ENCODE measurements at places on chromosomes 11 and 22.

DNA sequence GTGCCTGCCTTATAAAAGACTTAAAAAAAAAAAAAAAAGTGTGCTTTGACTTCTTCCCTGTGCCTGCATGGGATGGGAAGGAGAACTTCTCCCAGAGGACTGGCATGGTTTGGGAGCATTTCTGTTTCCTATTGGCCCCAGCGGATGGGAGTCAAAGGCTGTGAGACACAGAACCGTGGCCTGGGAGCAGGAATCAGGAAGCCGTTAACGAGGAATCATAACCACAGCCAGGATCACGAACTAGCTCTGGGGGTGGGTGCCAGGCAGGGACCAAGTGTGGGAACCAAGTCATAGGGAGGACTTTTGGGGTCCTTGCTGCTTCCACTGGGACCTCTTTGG, 526 bp downstream of the C1QTNF6 start:
- DNase-seq = no peak

- no peak for DNase-seq
Observed at GRCh38 chr11:125128450-125128849, 17.0 kb upstream of the TMEM218 start.

- DNase-seq = no peak
Observed at GRCh38 chr22:46451741-46452140, 85.7 kb downstream of the CELSR1 start.

DNA sequence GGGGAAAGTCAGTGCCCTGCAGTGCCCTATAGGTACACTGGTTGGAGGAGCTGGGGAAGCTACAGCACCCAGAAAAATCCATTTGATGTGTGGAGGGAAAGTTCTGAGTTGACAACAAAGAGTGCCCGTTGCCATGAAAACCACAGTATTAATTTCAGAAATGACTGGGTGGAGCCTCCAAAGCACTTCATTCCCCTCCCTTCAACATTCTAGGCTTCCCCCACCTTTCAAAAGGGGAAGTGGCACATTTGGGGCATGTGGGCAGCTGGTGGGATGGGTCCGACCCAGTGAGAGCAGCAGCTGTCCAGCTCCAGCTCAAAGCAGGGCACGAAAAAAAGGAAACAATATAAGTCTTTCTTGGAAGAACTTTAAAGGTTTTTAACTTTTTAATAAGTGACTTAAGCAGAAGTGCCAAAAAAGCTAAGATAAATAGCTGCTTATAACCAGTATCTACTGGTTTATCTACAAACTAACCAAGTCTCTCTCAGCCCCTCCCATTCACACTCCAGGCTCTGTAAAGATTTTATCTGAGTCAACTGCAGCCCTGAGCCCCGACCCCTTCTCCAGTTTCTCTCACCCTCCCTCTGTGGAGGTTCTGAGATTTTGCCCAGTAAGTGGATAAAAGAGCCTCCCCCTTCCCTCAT, 9.0 kb upstream of the AHNAK start:
- DNase-seq = no peak

DNA sequence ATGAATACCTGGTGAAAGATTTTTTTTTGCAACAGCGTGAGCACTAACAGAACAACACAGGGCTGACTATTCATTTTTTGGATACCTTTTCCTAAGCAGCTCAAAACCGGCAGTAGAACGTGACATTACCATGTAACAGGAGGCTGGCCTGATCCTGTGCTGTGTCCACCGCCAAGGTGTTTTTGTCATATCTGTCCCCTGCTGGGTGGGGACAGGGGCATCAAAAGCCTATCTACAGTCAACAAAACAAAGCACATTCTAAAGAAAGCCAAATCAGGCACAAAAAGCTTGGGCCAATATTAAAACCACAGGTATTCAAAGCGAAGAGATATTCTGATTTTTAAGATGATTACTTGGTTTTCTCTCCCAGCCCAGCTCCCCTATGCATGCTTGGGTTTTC, 151.2 kb downstream of the LRRC4C start:
- DNase-seq = no peak

DNA sequence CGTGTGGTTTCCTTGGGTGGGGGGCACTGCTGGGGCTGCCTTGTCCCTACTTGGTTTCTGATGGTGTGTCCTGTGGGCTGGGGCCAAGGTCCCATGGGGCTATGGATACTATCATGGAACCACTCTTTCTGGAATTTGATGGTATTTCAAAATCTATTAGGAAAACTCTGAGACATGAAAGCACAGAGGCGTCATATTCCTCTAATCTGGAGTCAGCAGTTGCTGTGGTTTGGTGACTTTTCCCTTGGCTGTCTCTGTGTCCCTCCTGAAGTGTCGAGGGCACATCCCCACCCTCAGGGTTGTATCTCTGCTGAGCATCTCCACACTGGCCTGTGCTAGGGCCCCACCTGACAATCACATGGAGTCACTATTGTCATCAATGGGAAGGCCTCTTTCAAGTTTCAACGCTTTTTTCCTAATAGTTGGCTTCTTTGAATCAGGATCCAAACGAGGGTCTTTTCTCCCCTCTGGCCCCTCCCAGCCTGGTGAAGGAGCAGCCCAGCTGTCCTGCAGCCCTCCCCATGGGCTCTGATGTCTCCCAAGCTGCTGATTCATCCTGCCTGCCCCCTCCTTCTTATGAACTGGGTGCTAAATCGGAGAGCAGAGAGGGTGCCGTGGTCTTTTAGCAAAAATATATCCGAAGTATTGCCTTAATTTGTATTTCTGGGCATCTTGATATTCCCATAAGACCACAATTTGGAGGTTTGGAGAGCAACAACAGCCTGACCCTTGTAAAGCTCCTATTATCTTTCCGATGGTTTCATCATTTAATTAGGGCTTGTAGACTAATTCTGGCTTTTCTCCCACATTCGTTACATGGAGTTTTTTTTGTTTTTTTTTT, 38.5 kb downstream of the MED15 start:
- DNase-seq = no peak
